SJCRH30 (cell line): ENCODE measurements at places on chromosomes 16 and 17.

DNA sequence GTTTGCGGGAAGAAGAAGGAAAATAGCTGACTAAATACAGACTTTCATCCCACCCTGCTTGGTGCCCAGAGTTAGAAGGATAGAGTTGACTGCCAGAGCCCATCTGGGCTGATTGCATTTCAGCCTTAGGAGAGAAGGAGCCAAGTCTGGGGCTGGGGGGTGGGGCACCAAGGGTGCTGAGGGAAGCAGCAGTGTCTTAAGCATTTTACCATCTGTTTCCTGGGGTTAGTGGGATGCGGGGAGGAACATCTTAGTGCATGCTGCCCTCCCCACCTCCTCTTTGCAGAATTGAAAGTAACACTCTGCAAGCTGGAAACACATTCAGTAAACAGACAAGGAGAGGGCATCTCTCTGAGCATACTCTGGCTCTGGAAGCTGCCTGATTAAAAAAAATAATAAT is 1.5 kb upstream of the ARL5C start:
- no peak for DNase-seq

- no peak for DNase-seq
Observed at GRCh38 chr16:10740845-10741208, 2.8 kb upstream of the NUBP1 start.

GRCh38 chr17:41057547-41057946 is 2.4 kb downstream of the KRTAP2-3 start:
- DNase-seq: no peak

DNA sequence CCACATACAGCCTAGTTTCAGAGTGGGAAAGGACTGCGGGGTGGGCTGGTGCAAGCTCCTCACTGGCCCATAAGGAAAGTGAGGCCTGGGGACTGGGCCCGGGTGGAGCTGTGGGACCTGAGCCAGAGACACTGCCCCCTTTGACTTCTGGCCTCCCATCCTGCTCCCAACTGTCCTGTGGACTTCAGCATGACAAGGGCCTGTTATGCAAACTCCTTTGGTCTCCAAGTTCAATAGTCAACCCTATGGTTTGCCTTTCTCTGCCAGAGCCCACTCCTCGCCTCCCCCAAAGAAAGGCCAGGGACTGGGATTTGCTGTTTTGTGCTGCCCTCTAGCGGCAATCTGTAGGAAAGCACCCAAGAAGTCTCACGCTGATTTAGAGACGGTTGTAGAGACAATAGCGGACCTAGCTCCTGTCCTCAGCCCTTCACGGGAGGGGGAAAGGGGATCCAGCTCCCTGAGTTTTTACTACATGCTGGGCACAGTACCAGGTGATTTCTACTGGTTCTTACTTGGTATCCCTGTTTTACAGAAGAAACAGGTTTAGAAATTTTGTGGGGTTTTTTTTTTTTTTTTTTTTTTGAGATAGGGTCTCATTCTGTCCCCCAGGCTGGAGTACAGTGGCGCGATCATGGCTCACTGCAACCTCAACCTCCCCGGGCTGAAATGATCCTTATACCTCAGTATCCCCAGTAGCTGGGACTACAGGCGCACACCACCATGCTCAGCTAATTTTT is 1.2 kb upstream of the TLCD3B start:
- peak; percentile 85 for DNase-seq

GRCh38 chr17:48639136-48639535 is 13.0 kb upstream of the HOXB9 start:
- DNase-seq: no peak

- no peak for DNase-seq
Observed at GRCh38 chr16:57577691-57578224, 35.3 kb downstream of the ADGRG5 start.

DNA sequence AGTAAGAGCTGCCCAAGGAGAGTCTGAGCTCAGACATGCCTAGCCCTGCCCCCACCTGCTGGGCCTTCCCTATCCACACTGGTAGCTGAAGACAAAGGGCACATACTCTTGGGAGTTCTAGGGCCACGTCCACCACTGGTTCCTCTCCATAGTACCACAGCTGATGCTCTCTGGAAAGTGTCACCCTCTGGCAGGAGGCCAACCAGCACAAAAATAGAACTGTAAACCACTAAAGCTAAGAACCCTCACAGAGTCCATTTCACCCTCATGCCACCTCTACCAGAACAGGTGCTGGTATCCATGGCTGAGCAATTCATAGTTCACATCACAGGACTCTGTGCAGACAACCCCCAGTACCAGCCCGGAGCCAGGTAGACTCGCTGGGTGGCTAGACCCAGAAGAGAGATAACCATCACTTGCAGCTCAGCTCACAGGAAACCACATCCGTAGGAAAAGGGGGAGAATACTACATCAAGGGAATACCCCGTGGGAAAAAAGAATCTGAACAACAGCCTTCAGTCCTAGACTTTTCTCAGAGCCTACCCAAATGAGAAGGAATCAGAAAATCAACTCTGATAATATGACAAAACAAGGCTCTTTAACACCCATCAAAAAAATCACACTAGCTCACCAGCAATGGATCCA is 115.3 kb downstream of the CEP112 start:
- peak; percentile 59 for DNase-seq

GRCh38 chr16:21263640-21264570 is 14.2 kb downstream of the CRYM start:
- peak; percentile 5 for DNase-seq

DNA sequence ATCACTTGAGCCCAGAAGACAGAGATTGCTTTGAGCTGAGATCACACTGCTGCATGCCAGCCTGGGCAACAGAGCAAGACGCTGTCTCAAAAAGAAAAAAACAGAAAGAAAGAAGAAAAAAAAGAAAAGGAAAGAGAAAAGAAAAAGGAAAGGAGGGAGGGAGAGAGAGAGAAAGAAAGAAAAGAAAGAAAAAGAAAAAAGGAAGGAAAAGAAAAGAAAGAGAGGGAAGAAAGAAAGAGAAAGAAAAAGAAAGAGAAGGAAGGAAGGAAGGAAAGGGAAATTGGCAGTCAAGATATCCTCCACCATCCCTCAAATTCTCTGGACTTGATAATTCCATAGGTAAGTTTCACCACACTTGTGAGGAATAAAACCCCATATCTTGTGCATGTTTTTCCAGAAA is 71.4 kb upstream of the WSB1 start:
- no peak for DNase-seq

DNA sequence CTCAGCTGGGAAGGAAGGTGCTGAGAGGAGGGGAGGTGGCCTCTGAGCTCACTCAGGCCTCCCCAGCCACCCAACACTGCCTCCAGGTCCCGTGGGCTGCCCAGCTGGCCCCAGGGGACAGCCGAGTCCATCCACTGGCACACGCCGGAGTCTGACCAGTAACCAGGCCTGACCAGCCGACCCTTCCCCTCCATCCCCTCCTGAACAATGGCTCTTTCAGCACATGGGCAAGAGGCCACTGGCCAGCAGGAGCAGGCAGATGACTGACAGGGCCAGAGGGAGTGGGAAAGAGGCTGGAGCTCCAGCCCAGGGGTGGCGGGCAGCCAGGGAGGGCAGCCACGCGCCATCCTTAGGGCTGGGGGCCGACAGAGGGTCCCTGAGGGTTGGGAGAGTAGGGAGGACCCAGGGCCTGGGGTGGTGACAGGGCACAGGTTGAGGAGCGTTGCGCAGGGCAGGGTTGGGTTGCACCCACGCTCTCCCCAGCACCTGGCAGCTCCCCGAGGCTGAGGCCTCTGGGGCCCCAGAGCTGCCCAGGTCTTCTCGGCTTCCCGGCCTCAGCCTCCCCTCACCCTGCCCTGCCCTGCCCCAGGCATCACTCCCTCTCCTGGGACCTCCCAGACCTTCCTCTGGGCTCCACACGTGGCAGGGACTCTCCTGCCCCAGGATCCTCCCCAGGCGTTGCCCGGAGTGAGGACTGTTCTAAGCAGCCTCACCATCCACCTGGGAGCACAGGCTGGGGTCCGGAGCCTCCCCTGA is 20.2 kb upstream of the SLC38A10 start:
- DNase-seq: peak; percentile 94

- DNase-seq: no peak
Observed at GRCh38 chr17:43754947-43755346, 3.6 kb downstream of the SOST start.

DNA sequence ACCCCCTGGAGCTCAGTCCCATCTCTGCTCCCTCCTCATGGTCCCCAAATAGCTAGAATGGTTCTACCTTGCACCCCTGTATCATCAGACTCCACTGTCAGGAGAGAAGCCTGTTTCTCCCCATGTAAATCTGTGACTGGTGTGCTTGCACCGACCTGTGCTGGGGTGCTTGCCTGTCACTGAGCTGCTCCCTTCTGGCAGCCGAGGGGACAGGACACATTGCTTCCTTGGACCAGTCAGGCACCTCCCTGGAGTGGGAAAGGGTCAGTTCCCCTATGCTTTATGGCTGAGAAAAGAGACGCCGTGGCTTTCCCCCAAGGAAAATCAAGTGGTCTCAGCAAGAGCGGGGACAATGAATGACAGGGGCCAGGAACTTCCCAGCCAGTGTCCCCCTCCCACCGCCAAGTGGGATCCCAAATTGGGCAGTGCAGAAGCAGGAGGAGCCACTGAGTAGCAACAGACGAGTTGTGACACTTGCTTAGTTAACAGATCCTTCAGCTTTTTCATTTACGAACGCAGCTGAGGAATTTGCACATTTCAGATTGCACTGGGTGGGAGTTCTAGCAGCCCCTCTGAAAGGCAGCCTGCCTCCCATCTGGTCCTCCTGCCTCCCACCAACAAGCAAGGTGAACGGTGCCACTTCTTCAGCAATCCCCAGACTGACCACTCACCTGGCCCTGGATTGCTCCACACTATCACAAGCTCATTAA is 156.4 kb downstream of the KATNIP start:
- no peak for DNase-seq

GRCh38 chr16:84829168-84829965 is 9.6 kb downstream of the CRISPLD2 start:
- peak; percentile 13 for DNase-seq

DNA sequence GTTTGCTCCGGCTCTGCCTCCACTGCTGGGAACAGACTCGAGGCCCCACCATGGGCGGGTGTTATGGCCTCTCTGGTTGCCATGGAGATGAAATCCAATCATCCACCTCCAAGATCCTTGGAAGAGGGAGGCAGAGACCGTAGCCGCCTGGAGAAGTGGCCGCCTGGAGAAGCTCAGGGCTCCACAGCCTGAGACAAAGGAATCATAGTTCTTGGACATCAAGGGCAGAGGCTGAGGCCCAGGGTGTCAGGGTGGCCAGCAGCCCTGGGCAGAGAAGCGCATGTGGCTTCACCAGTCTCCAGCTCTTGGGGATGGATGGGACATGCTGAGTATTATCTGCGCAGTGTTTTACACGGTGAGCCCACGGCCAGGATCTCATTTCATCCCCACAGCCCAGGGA is 36.2 kb downstream of the ABR start:
- peak; percentile 48 for DNase-seq

DNA sequence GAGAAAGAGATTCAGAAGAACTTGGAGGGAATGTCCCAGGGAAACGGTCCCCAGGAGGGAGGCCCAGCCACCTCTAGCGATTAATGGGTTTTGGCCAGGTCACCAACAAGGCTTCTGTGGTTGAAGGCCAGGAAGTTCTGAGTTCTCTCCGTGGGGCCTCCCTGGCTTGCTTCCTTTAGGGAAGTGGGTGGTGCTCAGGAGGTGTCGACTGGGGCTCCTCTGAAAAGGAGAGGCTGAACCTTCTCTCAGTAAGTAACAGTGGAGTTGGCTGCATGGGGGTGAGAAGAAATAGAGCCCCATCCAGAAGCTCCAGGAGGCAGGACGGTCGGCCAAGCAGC is 77.1 kb upstream of the GSE1 start:
- DNase-seq: no peak

DNA sequence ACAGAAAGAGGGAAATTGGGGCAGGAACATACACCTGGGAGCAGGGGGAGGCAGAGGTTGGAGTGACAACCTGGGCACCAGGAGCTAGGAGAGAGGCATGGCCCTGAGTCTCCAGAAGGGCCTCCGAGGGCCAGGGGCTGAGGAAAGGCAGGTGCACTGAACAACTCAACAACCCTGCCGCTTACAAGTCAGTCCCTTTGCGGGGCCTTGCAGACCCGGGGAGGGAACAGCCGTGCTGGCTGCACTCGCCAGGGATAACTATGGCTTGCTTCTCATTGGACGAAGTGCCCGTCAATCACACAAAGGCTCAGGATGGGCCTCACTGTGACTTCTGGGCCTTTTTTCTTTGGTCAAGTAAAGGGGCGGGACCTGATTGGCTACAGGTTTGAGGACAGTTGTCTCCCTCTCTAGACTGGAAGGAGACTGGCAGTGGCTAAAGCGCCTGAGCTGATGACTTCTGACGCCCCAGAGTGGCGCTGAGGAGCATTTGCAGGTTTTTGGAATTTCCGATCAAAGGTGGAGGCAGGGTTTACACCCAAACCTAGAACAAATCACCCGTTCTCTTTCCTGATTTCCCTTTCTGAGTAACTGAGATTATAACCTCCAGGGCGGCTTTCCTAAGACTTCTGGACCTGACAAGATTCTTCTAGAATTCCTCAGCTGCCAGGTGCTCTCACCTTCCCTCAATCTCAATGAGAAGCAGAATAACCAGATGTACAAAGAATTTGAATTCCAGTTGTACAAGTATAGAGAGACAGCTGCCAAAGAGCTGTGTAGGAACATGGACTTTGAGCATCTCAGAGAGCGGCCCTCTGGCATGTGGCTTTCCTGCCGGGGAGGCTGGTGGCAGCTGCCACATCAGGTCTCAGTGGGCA is 27.6 kb upstream of the ST6GALNAC2 start:
- peak; percentile 47 for DNase-seq

DNA sequence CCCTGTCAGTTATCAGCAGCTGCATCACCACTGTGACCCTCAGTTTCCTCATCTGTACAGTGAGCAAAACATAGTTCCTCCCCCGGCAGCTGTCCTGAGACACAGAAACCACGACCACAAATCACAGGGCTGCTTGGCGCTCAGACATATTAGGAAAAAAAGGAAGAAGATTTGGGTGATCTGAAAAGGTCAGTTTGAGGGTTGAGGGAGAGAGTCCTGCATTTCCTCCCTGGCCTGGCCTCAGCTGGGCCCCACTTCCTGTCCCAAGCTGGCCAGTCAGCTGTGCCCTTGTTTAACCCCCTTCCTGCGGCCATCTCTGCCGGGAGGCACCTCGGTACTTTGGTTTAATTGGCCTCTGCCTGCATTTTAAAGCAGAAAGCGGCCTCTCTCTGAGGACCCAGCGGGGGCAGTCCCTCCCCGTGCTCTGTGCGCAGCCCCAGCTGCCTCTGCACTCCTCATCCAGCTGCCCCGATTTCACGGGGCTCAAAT is 24.0 kb upstream of the CIBAR2 start:
- DNase-seq: peak; percentile 97

DNA sequence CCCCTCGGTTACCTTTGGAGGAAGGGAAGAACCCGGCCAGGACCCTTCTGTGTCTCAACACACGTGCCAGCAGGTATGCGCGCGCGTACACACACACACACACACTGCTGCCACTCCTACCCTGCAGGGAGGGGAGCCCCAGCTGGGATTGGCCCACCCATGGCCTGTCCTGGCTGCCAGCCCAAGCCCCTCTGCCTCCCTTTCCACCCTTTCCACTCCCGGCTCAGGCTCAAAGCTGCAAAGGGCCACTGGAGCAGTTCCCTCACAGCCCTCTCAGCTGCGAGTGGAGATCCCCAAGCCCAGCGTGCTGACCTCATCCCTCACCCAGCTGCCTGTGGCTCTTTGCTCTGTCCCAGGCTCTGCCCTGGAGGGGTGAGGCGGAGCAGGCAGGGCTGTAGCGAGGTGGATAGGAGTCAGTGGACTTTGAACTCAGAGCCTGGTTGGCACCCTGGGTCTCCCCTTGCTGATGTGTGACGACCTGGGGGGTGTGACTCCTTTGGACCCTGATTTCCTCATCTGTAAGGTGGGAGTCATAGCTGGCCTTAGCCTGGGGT is 14.5 kb downstream of the KIF19 start:
- DNase-seq: peak; percentile 39
